Naive thymus-derived CD8-positive, alpha-beta T cell (primary cell): ENCODE measurements at places on chromosomes 4 and X. TPM values are rescaled to one million over a fixed set of nuclear protein-coding genes. Genes with fewer than 3 reads are reported as not detected.

RNF150 gene
- polyA plus RNA-seq, result not detected

USP17L29 gene
- not detected for polyA plus RNA-seq

PRRG1 gene
- not detected for polyA plus RNA-seq

MAB21L2 gene
- polyA plus RNA-seq, result not detected

PLAC8 gene
- polyA plus RNA-seq, result 615 TPM

HOPX gene
- polyA plus RNA-seq, result 21.4 TPM

MAGEA2 gene
- polyA plus RNA-seq, result not detected

CLDN22 gene
- polyA plus RNA-seq, result 0.29 TPM

SLC16A2 gene
- polyA plus RNA-seq, result 0.66 TPM

F8A3 gene
- polyA plus RNA-seq, result 22.2 TPM
